ENCODE measurements at places on chromosomes 1 and 21.

DNA sequence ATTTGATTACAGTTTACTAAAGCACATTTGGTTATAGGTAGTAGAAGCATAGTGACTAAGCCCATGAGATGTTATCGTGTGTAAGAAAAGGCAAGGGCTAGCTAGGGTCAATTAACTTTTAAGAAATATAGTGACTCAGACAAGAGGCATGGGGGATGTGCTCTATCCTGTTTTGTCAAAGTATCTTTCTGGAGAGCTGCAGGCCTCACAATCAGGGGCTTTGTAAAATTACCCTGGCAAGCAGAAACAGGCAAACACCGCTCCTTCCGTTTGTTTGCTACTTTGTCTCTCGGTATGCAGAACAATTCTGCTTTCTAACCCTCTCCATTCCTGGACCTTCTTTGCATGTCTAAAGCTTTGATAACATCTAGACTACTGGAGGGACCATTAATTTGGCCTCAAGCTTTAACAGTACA, 26.1 kb upstream of the ZNF697 start:
- peak overlapping the region; percentile 98 for H3K27ac ChIP-seq
- H3K4me1 ChIP-seq, result peaks cover 40% of the 10 kb centered on the region
- H3K36me3 ChIP-seq, result no peaks in the 10 kb centered on the region
- no peaks in the 10 kb centered on the region for H3K27me3 ChIP-seq
- H3K4me3 ChIP-seq, result peak overlapping the region; percentile 55

DNA sequence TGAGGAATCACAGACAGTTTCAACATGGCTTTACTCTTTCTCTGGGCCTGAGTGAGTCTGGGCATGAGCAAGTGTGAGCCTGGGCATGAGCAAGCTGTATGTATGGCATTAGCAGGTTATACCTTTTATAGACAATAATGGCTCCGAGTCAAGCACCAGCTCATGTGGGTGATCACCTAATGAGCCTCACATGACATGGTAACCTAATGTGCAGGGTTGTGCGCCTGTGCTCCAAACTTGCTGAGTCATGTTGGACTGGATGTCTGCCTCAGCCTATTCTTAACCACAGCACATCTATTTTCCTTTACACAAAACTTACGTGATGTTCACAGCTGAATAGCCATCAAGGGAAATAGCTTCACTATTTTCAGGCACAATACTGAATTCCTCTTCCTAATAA, 236.2 kb upstream of the NRIP1 start:
- DNase-seq, result no peak
- H3K4me3 ChIP-seq, result no peak overlapping the region
- H3K4me1 ChIP-seq, result no peaks in the 10 kb centered on the region
- no peaks in the 10 kb centered on the region for H3K36me3 ChIP-seq

GRCh38 chr1:229666585-229666984, 40.5 kb downstream of the URB2 start:
- DNase-seq, result no peak
- H3K4me3 ChIP-seq, result no peak overlapping the region
- H3K36me3 ChIP-seq, result peaks cover 20% of the 10 kb centered on the region

DNA sequence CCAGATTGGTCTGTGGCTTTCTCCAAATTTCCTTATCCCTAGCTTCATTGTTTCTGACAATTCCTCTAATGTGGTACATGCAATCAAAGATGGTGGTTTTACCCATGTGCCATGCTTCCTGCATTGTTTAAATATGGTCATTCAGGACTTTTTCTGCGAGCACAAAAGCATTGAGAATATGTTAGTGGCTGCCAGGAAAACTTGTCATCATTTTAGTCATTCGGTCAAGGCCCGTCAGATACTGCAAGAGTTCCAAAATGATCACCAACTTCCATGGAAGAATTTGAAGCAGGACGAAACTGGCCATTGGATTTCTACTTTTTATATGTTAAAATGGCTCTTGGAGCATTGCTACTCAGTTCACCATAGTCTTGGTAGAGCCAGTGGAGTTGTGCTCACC, 3.7 kb downstream of the ZBED6 start:
- H3K4me3 ChIP-seq, result no peak overlapping the region
- no peaks in the 10 kb centered on the region for H3K27me3 ChIP-seq
- H3K27ac ChIP-seq, result no peak overlapping the region
- DNase-seq, result no peak
- H3K4me1 ChIP-seq, result peaks cover 25% of the 10 kb centered on the region

- peaks cover 19% of the 10 kb centered on the region for H3K4me1 ChIP-seq
- H3K4me3 ChIP-seq, result no peak overlapping the region
- H3K27ac ChIP-seq, result no peak overlapping the region
- DNase-seq, result peak; percentile 85
- H3K27me3 ChIP-seq, result no peaks in the 10 kb centered on the region
These were observed 36.6 kb downstream of the GJA5 start for GRCh38 chr1:147723691-147724323.

GRCh38 chr1:15758343-15758931, at the start of gene FBLIM1:
TSS of gene FBLIM1 (plus strand) at chr1:15758795. CDS start at chr1:15764984, 6,189 bp downstream.
- peaks cover 41% of the 10 kb centered on the region for H3K4me1 ChIP-seq
- H3K36me3 ChIP-seq, result no peaks in the 10 kb centered on the region
- no peaks in the 10 kb centered on the region for H3K27me3 ChIP-seq
- H3K4me3 ChIP-seq, result peak within 1 kb of the TSS; percentile 86

DNA sequence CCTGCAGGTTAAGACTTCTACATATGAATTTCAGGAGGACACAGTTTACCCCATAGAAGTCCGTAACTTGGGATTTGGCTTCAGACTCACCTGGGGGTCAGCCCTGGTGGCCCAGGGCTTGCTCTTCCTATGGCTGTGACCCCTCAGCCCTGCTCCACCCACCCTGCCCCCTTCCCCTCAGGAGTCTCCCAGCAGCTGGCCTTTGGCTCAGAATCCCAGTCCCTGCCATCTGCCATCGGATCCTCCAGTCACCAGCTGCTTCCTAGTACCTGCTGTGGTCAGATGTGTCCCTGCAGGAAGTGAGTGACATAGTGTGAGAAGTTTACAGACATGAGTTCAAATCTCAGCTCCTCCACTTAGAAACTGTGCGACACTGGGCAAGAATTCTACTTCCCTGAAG, 332.6 kb downstream of the NPHP4 start:
- no peaks in the 10 kb centered on the region for H3K36me3 ChIP-seq
- no peak for DNase-seq
- no peaks in the 10 kb centered on the region for H3K4me1 ChIP-seq
- no peak overlapping the region for H3K4me3 ChIP-seq

GRCh38 chr1:31020007-31020790, 45.3 kb downstream of the PUM1 start:
- H3K27ac ChIP-seq, result no peak overlapping the region
- H3K27me3 ChIP-seq, result no peaks in the 10 kb centered on the region
- no peak overlapping the region for H3K4me3 ChIP-seq
- no peak for DNase-seq
- peaks cover 14% of the 10 kb centered on the region for H3K36me3 ChIP-seq

GRCh38 chr1:107829036-107829770, 135.8 kb downstream of the VAV3 start:
- no peak overlapping the region for H3K27ac ChIP-seq
- H3K36me3 ChIP-seq, result no peaks in the 10 kb centered on the region
- H3K4me1 ChIP-seq, result no peaks in the 10 kb centered on the region
- no peak overlapping the region for H3K4me3 ChIP-seq

- no peak overlapping the region for H3K27ac ChIP-seq
- H3K4me1 ChIP-seq, result no peaks in the 10 kb centered on the region
- no peak overlapping the region for H3K4me3 ChIP-seq
- no peaks in the 10 kb centered on the region for H3K36me3 ChIP-seq
These were observed 11.7 kb downstream of the MX1 start for GRCh38 chr21:41437729-41438128.

GRCh38 chr1:60281360-60281932, 207.9 kb upstream of the C1orf87 start:
- H3K36me3 ChIP-seq, result no peaks in the 10 kb centered on the region
- peak; percentile 85 for DNase-seq
- H3K27ac ChIP-seq, result no peak overlapping the region

DNA sequence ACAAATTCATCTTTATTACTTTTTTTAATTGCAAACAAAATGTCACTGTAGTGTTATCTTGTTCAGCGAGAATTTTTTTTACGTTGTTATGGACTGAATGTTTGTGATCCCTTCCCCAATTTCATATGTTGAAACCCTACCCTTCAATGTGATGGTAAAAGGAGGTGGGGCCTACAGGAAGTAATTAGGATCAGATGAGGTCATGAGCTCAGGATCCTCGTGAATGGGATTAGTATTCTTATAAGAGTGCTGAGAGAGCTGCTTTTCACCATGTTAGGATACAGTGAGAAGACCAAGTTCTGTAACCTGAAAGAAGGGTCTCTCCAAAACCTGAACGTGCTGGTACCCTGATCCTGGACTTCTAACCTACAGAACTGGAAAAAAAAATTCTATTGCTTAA, 646.0 kb upstream of the TMPRSS15 start:
- no peak for DNase-seq
- H3K4me1 ChIP-seq, result no peaks in the 10 kb centered on the region
- H3K4me3 ChIP-seq, result no peak overlapping the region
- no peaks in the 10 kb centered on the region for H3K36me3 ChIP-seq

GRCh38 chr1:165114022-165114888, 242.3 kb downstream of the LMX1A start:
- no peak overlapping the region for H3K27ac ChIP-seq
- H3K4me1 ChIP-seq, result peaks cover 14% of the 10 kb centered on the region
- H3K27me3 ChIP-seq, result peaks cover 18% of the 10 kb centered on the region
- H3K36me3 ChIP-seq, result no peaks in the 10 kb centered on the region
- H3K4me3 ChIP-seq, result no peak overlapping the region
- DNase-seq, result peak; percentile 91

All from PC-3 (cell line).